ENCODE measurements at places on chromosomes 6 and 20.

DNA sequence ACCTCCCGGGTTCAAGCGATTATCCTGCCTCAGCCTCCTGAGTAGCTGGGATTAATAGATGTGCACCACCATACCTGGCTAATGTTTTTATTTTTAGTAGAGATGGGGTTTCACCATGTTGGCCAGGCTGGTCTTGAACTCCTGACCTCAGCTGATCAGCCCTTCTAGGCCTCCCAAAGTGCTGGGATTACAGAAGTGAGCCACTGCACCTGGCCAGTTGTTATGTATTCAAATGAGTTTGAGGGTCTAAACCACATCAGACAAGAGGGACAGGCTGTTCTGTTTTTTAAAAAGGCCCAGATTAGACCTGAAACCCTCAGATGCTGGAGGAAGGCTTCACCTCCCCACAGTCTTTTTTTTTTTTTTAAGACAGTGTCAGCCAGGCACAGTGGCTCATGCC, 4.1 kb upstream of the SPAG4 start:
- DNase-seq: no peak

DNA sequence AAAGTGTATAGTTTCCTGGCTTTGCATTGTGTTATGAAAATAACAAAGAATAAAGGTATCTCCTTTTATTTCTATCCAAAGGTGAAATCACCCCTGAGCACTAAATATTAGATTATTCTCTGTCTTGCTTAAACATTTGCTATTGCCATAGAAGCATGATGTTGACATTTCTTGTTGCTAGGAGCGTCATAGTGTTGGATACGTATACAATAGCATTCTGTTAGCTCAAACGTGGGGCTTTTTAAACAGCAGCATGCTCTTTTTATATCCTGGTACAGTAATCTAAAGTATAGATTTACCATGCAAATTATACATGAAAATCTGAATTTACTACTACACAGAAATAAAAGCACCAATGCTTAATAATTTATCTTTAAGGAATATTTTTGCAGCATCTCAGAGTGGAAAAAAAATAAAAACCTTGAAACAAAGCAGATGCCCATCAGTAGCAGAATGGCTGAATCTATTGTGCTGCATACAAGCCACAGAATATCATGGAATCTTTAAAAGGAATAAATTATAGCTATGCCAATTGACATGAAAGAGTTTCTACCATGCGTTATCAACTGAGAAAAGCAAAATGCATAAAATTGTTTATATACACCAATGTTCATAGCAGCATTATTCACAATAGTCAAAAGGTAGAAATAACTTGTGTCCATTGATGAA, 9.6 kb upstream of the HSF2 start:
- no peak for DNase-seq

- no peak for DNase-seq
Measured at GRCh38 chr6:115573861-115574260, 486.8 kb downstream of the FRK start.

- no peak for DNase-seq
Measured at GRCh38 chr20:4476903-4477500, 244.7 kb upstream of the PRND start.
